ENCODE measurements at places on chromosomes 3 and 15.

DNA sequence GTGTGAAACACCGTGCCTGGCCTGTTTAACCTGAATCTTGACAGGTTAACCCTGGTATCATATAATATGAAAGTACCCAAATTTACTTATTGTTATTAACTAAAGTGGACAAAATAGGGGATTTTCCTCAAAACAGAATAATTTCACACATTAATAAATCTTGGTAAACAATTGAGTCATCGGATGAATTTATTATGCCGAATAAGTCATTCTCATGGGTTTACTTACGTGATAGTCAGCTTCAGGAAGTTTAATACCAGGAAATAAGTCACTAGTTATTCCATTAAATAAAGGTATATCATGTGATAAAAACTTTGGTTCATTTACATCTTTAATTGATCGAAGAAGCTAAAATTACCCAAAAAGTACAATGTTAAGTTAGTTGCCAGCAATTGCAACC is 99.7 kb downstream of the DNAH12 start:
- no peak for DNase-seq

DNA sequence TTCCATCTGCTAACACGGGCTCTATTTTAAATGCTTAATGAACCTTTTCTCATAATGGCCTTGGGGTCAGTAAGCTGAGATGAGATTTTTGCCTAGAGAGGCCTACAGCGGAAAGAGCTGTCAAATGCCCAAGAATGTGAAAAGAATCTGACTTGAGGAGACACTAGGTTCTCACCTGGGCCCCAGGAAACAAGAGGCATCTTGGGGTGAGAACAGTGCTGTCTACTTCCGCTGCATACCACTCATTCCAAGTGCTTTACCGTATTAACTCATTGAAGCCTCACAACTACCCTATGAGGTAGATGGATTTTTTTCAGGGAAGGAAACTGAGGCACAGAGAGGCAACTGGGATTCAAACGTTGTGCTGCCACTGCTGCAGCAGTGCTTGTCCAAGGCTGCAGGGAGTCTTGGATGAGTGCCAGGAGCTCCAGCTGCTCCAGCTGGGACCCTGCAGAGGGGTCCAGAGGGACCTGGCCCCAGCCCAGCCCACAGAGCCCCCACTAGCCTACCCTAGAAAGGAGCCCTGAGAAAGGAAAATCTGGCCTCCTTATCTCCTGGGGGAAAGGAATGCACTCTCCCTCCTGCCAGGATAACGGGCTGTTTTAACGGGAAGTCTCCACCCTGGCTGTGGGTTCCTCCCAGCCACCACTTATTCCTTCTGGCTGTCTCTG is 68.4 kb downstream of the SLC12A8 start:
- no peak for DNase-seq

- peak; percentile 67 for DNase-seq
Measured at GRCh38 chr15:36284911-36285310, 294.5 kb upstream of the CDIN1 start.

- no peak for DNase-seq
Measured at GRCh38 chr3:162699291-162699690, 1202.7 kb downstream of the OTOL1 start.

DNA sequence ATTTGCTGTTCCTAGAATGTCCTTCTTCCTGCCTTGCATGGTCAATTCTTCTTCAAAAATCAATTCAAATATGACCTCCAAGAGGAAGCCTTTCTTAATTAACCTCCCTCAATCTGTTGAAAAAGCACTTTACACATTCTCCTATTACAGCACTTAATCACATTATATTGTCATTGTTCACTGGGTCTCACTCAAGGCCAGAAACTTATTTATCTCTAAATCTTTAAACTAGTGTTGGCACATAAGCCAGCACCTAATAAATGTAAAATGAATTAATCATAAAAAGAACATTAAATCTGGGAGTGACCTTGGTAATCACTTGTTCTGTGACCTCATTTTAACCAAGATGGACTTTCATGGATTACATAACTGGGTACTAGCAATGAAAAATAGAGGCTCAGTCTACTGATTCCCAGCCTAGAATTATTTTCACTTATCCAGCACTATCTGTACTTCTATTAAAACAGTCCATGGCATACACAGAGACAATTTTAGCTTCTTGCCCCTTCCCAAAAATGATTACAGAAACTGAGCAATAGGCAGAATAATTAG is 22.1 kb downstream of the MSL2 start:
- DNase-seq = no peak

DNA sequence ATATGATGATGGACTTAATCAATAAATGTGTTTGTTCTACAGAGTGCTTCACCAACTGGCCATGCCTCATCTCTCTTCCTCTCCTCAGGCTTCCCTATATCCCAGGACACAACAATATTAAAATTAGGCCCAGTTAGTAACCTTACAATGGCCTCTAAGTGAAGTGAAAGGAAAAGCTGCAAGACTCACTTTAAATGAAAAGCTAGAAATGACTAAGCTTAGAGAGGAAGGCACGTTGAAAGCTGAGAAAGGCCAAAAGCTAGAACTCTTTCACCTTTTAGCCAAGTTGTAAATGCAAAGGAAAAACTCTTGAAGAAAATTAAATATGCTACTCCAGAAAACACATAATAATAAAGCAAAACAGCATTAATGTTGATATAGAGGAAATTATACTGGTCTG is 1010.3 kb downstream of the NAALADL2 start:
- no peak for DNase-seq

- DNase-seq = no peak
Measured at GRCh38 chr3:32336113-32336498, 55.5 kb upstream of the CMTM7 start.

DNA sequence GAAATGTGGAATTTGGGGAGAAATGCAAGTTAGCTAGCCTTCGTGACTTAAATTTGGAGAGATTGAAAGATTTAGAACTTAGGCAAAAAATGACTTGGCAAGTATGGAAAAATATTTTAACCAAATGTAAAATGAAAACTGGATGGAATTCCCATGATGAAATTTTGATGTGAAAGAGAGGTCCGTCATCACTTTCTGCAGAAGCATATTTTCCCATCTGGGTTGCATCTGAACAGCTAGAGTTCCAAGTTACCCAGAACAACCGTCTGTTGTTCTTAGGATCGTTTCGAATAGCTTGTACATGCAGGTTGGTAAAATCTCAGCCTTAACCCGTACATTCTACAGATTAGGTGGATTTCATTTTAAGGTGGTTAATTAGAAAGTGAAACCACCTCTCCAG is 136.3 kb downstream of the GHSR start:
- DNase-seq = peak; percentile 55

- no peak for DNase-seq
Measured at GRCh38 chr3:46238386-46238785, 3.9 kb upstream of the CCR3 start.

- DNase-seq = peak; percentile 78
Measured at GRCh38 chr3:119184796-119185570, 11.6 kb downstream of the UPK1B start.

GRCh38 chr3:23865595-23866396 is 51.0 kb downstream of the NKIRAS1 start:
- no peak for DNase-seq

GRCh38 chr3:196837819-196838420 is 29.8 kb upstream of the SENP5 start:
- DNase-seq = peak; percentile 18

GRCh38 chr15:31392761-31393401 is 66.2 kb downstream of the KLF13 start:
- no peak for DNase-seq

DNA sequence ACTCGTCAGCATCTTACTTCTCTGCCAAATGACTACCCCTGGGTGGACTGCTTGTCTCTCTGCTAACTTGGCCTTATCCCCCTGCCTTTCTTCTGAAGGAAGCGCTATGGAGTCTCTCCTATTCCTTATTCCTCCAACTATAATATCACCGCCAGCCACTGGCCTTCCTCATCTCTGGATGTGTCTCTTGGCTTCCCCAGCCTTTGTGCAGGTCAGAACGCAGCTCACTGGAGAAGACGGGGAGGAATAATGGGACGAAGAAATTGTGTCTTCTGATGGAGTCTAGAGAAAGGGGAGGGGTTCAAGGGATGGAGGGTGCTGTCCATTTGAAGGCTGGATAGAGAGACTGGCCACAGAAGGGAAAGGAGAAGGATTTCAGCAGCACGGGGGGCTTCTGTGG is 16.9 kb downstream of the ITGA11 start:
- no peak for DNase-seq

GRCh38 chr3:164479978-164480377 is 598.3 kb downstream of the SI start:
- no peak for DNase-seq

- DNase-seq = peak; percentile 84
Measured at GRCh38 chr15:62647202-62647842, 395.2 kb upstream of the TPM1 start.

GRCh38 chr3:157116017-157116416 is 43.9 kb downstream of the CCNL1 start:
- DNase-seq = no peak

DNA sequence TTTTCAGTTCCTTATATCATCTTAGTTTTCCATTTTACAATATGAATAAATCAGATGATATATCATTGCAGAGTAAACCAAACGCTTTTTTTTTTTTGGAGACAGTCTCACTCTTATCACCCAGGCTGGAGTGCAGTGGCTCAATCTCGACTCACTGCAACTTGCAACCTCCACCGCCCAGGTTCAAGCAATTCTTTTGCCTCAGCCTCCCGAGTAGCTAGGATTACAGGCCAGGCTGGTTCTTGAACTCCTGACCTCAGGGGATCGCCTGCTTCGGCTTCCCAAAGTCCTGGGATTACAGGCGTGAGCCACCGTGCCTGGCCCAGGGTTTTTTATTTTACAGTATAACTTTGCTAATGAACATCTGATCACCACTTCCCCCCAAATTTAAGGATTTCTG is 5.9 kb upstream of the EBLN2 start:
- DNase-seq = no peak

DNA sequence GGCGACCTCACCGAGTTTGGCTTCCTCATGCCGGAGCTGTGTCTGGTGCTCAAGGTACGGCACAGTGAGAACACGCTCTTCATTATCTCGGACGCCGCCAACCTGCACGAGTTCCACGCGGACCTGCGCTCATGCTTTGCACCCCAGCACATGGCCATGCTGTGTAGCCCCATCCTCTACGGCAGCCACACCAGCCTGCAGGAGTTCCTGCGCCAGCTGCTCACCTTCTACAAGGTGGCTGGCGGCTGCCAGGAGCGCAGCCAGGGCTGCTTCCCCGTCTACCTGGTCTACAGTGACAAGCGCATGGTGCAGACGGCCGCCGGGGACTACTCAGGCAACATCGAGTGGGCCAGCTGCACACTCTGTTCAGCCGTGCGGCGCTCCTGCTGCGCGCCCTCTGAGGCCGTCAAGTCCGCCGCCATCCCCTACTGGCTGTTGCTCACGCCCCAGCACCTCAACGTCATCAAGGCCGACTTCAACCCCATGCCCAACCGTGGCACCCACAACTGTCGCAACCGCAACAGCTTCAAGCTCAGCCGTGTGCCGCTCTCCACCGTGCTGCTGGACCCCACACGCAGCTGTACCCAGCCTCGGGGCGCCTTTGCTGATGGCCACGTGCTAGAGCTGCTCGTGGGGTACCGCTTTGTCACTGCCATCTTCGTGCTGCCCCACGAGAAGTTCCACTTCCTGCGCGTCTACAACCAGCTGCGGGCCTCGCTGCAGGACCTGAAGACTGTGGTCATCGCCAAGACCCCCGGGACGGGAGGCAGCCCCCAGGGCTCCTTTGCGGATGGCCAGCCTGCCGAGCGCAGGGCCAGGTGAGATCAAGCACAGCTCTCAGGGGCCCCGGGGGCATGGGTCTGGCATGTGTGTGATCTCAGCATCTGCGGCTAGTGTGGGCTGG is 7.1 kb upstream of the STAB1 start:
- DNase-seq = no peak

DNA sequence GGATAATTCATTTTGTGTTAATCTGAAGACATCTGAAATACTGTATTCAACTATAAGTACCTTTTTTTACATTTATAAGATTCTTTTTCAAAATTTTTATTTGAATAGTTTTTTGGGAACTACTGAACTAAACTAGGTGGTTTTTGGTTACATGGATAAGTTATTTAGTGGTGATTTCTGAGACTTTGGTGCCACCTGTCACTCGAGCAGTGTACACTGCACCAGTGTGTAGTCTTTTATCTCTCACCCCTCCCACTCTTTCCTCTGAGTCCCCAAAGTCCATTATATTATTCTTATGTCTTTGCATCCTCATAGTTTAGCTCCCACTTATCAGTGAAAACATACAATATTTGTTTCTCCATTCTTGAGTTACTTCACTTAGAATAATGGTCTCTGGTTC is 57.6 kb downstream of the CD86 start:
- DNase-seq = no peak

DNA sequence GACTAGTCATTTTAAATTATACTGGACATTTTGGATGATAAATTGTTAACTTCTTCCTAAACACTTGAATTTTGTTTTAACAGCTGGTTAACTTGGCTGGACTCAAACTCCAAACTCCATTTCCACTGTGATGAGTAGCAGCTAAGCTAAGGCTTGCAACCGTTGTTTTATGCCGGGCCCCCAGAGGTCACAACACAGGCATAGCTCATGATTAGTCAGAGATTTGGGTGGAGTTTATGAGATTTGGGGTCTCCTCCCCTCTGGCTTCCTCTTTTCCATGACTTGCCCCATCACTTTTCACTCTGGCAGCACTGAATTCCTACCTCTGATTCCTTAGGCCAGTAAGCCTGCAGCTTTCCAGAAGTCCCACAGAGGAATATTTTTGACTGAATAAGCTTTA is 12.8 kb downstream of the THAP10 start:
- DNase-seq = no peak

- no peak for DNase-seq
Measured at GRCh38 chr3:38507120-38507519, 11.0 kb downstream of the EXOG start.

DNA sequence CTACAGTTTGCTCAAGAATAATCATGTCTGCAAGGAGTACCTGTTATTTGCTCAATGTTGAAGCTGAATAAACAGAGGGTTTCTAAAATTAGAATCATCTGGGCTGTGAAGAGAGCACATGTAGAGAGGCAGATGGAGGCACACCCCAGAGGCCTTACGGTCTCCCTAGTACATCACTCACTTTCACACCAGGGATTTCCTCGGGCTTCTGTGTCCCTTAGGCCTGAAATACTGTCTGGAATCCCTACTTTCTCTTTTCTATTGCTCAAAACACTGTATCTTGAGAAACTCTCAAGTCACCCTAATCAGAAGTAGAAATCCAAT is 473.7 kb upstream of the ROBO2 start:
- DNase-seq = no peak

DNA sequence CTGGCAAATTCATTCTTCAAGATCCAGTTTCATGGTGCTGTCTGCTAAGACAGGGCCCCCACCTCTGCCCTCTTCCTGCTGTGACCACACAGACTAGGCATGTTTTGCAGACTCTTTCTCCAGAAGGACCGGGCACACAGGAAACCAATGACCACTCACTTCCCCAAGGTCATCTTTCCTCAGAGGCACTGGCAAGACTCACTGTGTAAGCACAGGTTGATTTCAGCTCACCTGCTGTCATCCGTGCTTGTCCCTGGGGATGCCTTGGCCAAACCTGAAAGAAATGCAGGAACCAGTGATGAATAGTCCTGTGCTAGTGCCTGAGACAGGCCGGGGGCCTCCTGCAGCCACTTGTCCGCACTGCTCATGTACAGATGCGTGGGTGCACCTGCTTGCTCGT is 33.5 kb downstream of the ALS2CL start:
- DNase-seq = no peak
